ENCODE measurements at places on chromosomes 16 and 17.

DNA sequence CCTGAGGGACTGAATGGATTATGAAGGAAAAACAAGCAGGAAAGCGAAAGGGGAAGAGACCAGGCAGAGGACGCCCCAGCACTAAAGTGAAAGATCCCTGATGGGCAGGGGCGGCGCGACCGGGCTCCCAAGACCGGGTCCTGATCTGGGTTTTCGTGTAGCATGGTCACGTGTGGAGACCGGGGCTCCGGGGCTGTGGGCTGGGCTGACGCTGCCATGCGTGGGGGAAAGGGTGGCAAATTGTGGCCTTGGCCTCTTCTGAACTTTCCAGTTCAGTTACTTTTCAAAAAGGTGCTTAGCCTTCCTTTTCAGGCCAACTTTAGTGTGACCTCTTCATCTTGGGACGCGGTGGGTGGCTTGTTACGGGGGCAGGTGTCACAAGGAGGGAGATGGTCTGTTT is 57.5 kb downstream of the METRNL start:
- peak; percentile 55 for DNase-seq

DNA sequence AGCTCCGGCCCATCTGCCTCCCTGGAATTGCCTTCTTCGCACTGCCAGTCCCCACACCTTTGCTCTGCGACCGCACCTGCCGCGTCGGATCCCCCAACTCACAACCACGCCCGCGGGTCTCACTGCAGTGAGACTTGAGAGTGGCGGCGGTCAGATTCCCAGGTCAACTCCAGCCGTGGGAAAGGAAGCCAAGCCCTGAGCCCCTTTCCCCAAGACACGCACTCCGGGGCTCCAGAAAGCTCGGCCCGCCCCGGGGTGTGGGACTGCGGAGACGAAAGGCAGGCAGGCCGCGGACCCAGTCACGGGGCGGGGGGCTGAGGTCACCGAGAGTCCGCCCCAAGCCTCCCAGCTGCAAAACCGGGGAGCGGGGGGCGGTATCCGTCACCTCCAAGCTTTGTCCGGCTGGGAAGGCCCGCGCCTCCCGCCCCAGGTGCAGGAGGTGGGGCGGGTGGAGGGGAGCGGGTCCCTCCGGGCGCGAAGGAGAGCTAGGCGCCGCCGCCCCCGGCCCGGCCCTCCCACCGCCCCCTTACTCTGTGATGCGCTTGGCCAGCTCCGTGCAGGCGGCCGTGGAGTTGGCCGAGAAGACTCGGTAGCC is 615 bp downstream of the PRPSAP1 start:
- peak; percentile 73 for DNase-seq

DNA sequence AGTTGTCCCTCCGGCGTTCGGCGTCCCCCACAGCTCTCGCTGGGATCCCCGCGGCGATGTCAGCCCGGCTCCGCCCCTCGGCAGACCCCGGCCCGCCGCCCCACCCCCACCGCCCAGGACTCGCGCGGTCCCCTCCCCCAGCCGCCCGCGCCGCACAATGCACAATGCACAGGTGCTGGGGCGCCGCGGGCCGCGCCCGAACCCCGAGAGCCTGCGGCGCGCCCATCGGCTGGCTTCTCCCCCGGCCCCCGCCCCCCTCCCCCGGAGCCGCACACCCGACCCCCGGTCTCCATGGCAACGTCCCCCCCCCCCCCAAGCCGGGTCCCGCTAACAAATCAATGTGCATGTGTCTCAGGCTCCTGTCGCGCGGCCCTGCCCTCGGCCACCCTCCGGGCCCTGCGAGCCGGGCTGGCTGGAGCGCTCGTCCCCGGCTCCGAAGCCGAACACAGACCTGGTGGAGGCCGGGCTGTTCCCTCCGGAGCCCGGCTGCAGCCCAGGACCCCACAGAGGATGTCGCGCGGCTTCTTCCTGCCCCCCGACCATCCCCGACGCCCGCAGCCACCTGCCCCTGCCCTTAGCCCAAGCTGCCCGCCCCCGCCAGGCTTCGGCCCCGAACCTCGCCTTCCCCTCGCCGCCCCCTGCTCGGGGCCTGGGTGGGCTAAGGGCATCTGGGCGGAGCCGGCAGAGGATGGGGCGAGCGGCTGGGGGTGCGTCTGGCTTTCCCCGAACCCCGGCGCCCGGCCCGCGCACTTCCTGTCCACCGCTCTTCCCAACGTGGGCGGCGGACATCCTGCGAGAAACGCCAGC is 818 bp upstream of the CBX8 start:
- no peak for DNase-seq

DNA sequence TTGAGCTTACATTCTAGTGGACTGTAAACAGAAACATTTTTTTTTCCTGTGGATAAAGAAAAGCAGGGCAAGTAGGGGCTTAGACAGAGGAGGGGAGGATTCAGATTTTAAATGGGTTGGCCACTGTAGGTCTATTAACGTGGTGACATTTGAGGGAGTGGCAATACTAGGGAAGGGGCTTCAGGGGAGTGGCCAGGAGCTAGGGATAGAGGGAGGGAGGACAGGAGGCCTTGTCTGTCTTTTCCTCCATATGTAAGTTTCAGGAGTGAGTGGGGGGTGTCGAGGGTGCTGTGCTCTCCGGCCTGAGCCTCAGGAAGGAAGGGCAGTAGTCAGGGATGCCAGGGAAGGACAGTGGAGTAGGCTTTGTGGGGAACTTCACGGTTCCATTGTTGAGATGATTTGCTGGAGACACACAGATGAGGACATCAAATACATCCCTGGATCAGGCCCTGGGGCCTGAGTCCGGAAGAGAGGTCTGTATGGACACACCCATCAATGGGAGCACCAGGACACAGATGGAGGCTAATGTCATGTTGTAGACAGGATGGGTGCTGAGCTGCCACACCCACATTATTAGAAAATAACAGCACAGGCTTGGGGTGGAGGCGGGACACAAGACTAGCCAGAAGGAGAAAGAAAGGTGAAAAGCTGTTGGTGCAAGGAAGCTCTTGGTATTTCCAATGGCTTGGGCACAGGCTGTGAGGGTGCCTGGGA is 6.5 kb upstream of the HBM start:
- DNase-seq, result no peak

GRCh38 chr17:72693151-72693878 is 399.2 kb downstream of the SLC39A11 start:
- no peak for DNase-seq

DNA sequence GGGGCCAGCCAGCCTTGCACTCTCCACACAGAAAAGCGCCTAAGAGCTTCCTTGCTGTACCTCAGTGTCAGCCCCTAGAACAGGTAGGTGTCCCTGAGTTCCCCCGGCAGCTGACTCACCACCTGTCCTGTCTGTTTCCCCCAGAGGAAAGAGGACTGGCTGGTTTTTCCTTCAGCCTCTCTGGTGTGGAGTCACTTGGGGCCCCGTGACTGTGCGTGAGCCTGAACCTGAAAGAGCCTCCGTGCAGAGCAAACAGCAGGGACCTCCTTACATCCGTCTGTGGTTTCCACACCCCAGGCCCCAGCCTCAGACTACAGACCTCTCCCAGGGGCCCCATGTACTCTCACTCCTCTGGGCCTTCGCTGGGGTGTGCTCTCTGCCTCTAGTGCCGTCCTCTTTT is 87.8 kb downstream of the GNAO1 start:
- peak; percentile 50 for DNase-seq

DNA sequence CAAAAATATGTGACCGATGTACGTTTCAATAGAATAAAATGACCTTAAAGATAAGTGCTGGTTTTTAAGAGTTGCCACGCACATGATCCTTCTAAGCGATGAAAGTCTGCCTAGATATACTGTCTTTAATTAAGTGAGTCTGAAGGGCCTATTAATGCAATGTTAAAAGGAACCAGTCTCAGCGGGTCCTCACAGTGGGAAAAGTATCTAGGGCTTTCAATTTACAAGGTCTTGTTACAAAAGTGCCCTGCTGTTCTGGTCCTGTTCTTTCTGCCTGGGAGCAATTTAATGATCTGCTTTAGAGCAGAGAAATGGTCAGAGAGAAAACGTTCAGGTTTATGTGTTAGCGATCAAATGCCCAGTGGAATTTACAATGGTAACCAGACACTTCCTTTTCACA is 864.0 kb downstream of the KCNJ2 start:
- DNase-seq, result no peak

DNA sequence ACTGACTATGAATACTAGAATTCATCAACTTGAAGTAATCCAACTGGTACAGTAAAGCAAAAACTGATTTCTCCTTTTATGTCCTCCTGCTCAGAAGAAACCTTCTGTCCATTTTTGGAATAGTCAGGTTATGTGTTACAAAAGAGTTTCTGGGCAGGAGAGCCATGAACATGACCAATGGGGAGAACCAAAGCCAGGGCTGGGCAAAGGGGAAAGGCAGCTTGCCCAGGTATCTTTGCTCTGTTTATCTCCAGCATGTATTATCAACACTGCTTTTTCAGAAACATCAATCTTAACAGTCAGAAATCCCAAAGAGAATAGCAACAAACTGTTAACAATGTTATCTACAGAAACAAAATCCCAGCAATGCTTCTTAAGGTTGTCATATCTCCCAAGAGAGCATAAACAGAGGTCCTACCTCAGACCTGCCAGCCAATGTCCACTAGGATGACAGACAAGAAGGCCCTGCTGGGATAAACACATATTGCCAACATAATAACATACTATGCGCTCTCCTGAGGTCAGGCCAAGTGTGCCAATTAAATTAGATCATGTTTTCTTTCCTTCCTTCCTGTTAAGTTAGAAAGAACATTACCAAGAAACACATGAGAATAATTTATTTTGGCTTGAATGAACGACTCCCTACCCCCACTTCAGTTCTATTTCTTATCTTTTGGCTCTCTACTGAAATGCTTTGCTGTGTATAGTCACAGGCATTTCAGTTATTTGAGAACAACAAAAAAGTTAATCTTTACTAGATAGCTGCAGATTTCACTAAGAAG is 28.0 kb downstream of the BLMH start:
- DNase-seq, result no peak

GRCh38 chr17:45035848-45036247 is 15.6 kb downstream of the DCAKD start:
- no peak for DNase-seq

DNA sequence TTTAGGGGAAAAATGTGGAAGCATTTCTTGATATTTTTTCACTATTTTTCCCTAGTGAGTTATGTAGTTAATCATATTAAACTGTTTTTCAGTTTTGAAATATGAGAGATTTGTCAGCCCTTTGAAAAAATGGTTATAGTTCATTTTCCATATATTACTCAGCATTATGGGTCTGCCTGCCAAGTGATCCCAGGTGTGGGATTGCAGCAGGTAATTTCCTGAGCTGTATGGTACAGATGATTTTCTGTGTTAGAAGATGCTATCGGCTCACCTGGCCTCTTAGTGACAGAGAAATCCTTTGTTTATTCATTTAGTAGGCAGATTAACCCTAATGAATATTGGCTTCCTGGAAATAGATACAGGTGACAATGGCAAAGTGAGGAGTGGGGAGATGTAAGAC is 275.1 kb upstream of the TBX2 start:
- no peak for DNase-seq

DNA sequence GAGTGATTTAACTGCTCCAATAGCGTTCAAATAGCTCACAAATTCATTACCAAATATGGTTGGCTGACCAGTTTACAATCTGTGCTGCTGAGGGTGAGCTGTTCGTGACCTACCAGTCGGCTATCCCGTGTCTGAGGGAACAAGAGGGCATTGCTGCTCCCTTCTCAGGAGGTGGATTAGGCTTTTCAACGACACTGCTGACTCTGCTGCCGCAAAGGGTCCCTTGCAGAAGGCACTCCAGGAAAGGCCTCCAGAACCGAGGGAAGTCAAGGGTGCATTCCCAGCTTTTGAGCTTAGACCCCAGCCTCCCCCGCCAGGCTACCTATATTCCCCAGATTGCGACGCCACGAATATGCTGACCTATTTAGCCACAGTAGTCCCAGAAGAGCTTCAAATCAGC is 32.3 kb downstream of the GJC1 start:
- DNase-seq, result no peak

DNA sequence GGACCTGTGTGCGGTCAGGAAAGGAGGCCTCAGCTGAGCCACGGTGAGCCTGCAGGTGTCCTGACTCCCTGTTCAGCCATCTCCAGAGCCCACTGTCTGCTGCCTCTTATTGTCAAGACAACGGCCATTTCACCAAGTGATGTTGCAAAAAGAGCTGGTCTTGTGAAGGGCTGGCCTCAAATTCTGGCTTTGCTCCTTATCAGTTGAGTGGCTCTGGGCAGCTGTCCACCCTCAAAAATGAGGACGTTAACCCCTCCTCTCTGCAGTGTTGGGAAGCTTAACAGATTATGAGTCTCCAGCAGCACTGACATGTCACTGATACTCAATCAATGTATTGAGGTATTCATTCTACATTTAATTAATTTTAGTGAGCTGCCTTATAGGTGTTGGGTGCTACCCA is 171.1 kb upstream of the TOX3 start:
- DNase-seq, result no peak

DNA sequence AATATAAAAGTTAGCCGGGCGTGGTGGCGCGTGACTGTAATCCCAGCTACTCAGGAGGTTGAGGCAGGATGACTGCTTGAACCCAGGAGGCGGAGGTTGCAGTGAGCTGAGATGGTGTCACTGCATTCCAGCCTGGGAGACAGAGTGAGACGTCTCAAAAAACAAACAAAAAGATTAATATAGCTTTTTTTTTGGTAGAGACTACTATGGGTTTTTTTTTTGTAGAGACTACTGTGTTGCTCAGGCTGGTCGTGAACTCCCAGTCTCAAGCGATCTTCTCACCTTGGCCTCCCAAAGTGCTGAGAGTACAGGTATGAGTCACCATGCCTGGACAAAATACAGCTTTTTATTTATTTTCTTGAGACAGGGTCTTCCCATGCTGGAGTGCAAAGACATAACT is 20.2 kb downstream of the ZNRF1 start:
- no peak for DNase-seq

GRCh38 chr16:79537584-79537983 is 63.0 kb downstream of the MAF start:
- DNase-seq, result no peak

DNA sequence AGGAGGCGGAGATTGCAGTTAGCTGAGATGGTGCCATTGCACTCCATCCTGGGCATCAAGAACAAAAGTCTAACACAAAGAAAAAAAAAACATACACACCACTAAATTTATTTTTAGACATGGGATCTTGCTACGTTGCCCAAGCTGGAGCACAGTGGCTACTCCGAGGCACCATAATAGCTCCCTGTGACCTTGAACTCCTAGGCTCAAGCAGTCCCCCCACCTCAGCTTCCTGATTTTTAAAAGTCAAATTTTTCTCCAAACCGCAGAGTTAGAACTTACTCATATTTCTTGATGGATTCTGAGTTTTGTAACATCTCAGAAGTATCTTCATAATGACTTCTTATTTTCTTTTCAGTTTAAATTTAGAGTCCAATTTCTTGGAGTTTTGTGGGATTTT is 3.4 kb downstream of the CMTM4 start:
- DNase-seq, result no peak

All from upper lobe of right lung (tissue), 1 donor.